ENCODE measurements at places on chromosomes 4 and X.

GRCh38 chr4:23972187-23972586 is 82.3 kb upstream of the PPARGC1A start:
- no peak for DNase-seq

DNA sequence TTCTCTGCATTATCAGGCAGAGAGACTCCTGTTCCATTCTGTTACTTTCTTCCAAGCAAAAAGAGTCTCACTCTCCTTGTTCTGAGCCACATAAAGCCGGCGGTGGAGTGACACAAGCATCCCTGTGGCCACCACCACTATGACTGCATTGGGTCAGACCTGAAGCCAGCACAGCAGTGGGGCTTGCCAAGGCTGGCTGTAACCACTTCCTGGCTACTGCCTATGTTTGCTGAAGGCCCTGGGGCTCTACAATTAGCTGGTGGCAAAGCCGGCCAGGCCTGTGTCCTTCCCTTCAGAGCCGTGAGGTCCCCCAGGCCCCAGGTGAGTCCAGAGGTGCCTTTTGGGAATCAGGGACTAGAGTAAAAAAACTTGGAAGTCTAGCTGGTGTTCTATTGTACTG is 31.8 kb downstream of the PLAC8 start:
- DNase-seq = no peak

DNA sequence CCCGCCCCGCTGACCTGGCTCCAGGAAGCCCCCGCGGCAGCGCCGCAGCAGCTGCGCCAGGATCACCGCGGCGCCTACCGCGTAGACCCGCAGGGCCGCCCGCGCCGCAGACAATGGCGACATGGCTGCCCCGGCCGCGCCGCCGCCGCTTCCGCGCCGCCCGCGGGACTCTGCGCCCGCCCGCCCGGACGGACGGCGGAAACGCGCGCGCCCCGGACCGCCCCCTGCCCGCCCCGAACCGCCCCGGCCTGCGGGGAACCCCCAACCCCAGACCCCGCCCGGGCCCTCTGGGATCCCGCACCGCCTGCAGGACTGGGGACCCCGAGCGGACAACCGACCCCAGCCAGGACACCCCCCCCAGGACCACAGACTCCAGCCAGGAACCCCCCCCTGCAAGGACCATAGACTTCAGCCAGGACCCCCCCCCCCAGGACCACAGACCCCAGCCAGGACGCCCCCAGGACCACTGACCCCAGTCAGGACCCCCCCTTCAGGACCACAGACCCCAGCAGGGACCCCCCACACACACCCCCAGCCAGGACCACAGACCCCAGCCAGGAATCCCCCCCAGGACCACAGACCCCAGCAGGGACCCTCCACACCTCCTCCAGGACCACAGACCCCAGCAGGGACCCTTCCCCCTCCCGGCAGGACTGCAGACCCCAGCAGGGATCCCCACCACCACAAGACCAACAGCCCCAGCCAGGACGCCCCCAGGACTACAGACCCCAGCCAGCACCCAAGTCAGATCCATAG is at the start of the genes DHRSX and ZBED1:
DHRSX (minus strand) TSS at position 174 of the 756 bp plus-strand sequence; CDS start at position 123, 51 bp downstream.
ZBED1 (minus strand) TSS at position 174 of the 756 bp plus-strand sequence. CDS start 10,257 bp downstream, outside the sequence.
- no peak for DNase-seq

DNA sequence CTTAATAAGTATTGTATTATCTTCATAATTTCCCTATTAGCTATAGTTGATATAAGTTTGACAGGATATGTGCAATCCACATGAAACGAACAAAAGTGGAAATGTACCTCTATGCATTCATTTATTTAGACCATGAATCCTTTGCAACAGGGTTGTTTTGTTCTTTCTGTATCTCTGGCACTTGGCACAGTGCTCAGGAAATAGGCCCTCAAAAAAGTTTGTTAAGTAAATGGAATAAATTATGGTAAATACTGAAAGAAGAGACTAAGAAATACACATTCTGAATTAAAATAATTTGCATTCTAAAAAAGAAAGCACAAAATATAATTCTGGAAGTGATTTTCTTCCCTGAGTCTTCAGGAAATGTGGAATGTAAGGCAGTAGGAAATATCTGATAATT is 39.3 kb downstream of the TAPT1 start:
- no peak for DNase-seq

- no peak for DNase-seq
Observed at GRCh38 chrX:30793075-30793766, 95.8 kb downstream of the TAB3 start.

- no peak for DNase-seq
Observed at GRCh38 chr4:27270435-27270834, 409.8 kb downstream of the STIM2 start.

DNA sequence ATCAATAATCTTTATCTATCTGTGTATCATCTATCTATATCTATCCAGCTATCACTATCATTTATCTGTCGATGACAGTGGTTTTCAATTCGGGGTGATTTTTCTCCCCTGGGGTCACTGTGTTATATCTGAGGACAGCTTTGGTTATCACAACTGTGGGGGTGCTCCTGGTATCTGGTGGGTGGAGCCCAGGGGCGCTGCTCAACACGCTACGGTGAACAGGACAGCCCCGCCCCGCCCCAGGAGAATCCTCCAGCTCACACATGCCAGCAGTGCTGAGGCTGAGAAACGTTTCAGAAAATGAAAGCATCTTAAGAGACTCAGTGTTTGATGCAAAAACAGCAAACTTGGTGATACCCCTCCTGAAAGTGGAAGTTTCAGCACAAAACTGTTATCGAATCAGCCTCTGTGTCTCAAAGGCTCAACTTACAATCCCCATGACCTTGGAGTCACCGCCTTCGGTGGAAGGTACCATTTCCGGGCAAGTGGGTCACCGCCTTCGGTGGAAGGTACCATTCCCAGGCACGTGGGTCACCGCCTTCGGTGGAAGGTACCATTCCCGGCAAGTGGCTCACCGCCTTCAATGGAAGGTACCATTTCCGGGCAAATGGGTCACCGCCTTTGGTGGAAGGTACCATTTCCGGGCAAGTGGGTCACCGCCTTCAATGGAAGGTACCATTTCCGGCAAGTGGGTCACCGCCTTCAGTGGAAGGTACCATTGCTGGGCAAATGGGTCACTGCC is 315.3 kb downstream of the DHRSX start:
- no peak for DNase-seq

DNA sequence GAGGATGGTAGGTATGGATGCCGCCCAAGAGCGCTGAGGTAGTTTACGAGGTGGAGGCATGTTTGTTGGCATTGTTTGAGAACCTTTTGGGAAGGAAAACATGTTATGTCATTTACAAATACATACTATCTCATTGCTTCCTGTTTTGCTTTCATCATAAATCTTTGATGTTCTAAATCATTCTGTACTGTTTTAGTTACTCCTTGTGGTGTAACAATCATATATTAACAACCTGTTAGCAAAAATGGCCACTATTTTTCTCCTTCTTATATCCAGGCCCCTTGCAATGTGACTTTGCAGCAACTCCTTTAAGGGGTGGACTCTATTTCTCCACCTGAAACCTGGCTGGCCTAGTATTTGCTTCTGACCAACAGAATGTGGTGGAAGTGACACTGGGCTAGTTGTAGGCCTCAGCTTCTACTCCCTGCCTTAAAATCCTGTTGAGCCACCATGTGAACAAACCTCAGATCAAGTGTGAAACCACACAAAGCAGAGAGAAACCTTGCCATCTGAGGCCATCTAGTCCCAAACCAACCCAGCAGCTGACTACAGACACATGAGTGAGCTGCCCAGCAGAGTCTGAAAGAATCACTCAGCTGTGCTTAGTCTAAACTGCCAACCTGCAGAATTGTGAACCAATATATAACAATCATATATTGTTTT is 15.8 kb upstream of the CXorf38 start:
- DNase-seq = no peak

GRCh38 chr4:72641611-72642010 is 72.6 kb upstream of the ADAMTS3 start:
- DNase-seq = no peak

DNA sequence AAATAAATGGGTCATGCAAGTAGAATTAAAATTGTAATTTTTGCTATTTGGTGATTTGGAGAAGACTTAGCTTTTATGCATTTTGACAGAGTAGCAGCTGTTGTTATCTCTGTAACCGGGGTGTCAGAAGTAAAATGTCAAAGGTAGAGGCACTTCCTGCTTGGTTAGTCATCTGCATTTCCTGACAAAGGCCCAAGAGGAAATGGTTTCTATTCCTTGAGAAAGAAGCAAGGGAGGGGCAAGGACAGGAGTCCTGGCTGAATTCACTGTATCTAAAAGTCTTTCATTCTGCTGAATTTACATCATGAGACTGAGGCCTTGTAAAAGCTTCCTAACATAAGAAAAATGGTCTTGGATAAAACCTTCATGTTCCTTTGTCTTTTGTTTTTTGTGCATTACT is 550.9 kb upstream of the BOD1L1 start:
- no peak for DNase-seq

GRCh38 chr4:160928482-160928881 is 1235.3 kb downstream of the FSTL5 start:
- DNase-seq = no peak

- no peak for DNase-seq
Observed at GRCh38 chrX:122500556-122500955, 683.5 kb upstream of the GRIA3 start.

DNA sequence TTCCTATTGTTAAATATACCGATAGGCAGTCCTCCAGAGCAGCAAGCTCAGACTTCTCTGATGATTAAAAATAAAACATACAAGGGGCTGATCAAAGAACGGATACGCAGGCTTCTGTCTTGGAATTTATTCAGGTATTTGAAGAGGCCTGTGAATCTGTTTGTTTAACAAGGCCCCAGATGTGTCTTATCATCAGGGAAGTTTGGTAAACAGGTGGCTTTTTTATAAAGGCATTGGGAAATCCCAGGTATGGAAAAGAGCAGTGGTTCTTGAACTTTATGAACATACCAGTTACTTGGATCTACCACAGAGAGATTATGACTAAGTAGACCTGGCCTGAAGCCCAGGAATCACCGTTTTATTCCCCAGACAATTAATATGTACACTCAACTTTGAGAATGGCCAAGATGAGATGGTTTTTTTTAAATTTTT is 47.9 kb downstream of the SOWAHB start:
- DNase-seq = no peak

DNA sequence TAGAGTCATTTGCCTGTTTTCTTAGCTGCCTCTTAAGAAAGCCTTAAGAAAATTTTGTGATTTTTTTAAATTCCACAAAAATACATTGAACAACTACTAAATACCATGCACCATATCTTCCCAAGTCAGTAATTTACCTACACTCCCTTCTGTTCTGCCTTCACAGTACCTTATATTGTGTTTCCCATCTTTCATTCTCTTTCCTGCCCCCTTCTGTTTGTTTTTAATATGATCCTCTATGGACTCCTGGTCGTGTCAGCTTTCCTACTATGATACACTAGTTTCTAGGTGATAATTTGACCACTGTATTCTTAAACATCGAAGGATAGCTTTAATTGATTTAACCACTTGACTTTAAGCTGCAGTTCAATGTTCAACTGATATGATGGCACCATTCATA is 297.7 kb upstream of the HAND2 start:
- no peak for DNase-seq

DNA sequence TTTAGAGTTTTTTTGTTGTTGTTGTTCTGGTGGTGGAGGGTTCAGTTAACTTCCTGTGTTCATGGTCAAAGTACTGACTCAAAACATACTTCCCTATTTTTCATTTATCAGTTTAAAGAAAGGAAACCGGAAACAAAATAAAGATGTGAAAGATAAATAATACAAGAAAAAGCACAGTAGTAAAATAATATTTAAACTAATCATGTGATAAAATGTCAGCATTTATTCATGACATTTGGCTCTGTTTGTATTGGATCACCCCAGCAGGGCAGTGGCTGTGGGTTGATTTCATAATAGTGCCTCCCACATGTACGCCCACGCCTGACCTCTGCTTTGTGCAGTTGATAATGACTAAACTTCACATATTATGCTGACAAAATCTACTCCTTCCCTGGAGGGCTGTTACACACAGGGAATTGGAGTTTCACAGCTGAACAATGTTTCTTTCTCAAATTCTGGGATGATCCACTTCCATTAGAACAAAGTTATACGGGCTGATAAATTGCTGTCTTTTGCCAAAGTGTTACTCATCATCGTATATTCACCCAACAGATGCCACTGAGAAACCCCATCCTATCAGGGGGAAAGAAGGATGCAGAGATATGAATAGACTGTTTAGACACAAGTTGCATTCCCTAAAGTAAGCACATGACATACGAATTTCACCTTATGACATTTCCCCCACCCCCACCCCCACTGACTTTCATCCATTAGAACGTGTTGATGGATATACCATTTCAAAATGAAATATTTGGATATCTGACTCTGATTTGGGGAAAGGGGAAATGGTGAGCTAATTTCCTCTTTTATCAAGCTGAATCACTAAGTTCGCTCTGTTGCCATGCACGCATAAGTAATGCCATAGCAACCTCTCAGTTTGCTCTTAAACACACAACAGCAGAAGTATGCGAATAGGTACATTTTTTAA is 48.3 kb downstream of the AMELX start:
- peak; percentile 3 for DNase-seq

- DNase-seq = no peak
Observed at GRCh38 chr4:6647582-6648230, 7.2 kb downstream of the MRFAP1 start.

DNA sequence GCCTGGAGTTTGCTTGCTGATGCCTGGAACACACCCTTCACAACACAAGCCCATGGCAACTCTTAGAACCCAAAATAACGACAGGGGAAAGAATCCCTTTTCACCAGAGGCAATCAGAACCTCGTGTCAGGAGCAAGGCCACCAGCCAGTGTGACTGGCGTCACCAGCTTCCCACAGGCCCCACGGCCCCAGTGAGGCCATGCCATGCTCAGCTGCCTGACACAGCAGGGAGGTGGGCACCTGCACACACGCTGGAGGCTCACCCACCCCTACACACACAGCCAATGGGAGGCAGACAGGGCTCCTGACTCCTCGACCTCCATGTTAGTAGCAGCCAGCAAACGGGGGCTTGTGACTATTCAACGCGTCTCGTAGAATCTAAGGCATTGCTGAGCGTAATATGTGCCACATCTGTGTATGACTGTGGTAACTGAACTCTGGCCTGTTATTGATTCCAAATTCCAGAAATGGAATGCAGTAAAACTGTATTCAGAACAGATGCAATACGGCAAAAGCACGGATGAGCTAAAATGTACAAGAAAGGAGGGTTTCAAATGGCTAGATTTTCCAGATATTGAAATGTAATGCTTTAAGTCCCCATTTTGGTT is 28.5 kb downstream of the RNF212 start:
- DNase-seq = no peak

- DNase-seq = no peak
Observed at GRCh38 chr4:52611030-52611555, 48.0 kb downstream of the USP46 start.

GRCh38 chr4:113869743-113870375 is 108.3 kb upstream of the CAMK2D start:
- DNase-seq = peak; percentile 29

- no peak for DNase-seq
Observed at GRCh38 chr4:160403081-160403480, 1300.2 kb downstream of the RAPGEF2 start.

DNA sequence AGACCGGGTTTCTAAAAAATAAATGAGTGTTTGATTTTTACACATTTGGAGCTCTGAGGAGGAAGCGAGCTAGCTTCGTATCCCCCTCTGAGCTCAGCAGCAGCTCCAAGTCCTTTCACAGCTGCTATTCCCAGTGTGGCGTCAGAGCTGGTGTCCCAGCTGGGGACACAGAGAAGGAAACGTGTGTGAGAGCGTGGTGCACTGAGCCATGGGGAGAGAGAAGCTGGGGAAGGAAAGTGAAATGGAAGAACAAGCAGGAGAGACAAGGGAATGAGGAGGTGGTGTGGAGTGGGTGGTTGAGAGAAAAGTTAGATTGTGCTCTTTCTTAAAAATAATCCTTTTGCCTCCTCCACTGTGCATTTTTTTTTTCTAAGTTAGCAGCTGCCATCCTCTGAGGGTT is 79.5 kb upstream of the SLC4A4 start:
- DNase-seq = no peak

GRCh38 chrX:120562569-120562926 is 1.8 kb upstream of the CUL4B start:
- DNase-seq = no peak
